CD4-positive, alpha-beta memory T cell (primary cell): ENCODE measurements at places on chromosomes 1 and 21.

DNA sequence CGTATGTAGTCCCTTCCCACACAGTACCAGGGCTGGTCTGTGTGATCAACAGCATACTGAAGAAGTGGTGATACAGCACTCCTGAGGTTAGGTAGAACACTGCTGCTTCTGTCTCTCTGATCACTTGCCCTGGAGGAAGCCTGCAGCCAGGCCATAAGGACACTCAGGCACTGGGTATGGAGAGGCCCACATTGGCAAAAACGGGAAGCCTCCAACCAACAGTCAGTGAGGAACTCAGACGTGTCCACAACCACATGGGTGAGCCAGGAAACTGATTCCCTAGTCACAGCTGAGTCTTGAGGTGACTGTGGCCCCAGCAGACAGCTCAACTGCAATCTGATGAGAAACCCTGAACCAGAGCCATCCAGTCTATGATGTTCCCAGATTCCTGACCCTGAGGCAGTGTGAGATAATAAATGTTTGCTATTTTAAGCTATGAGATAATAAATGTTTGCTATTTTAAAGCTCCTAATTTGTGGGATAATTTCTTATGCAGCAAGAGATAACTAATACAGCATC lies 62.5 kb downstream of the COQ8A start:
- DNase-seq = no peak

DNA sequence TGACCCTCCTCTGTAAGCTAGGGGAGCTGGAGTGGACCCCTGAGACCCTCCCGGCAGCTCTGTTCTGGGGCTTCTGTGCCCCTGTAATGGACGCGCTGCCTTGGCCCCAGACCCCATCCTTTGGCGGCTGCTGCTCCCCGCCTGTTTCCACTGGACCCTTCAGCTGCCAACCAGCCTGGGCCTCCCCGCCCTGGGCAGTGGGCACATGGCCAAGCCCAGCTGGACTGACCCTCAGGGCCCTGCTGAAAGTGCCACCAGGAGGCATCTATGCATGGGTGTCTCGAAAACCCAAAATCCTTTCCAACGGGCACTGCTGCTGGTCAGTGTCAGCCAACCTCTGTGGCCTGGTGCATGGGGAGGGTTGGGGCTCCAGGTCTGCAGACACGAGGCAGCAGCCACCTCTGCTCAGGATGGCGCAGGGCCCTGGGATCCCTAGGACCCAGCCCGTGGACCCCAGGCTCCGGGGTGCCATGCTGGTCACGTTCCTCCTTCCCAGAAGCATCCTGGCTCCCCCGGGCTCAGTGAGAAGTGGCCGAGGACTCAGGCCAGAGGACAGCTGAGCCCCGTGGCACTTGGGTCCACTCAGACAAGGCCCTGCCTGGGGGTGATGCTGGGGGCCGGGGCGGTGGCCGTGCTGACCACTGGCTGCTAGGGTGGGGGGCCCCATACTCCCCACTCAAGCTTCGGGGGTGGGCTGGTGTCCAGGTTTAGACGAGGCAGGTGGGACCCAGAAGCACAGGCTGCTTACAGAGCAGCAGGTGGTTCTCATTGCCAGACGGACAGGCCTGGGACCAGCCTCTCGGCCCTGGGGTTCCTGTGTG lies 46.9 kb downstream of the SLX9 start:
- no peak for DNase-seq

GRCh38 chr1:206985162-206985749 lies 15.0 kb upstream of the FCAMR start:
- DNase-seq = no peak

DNA sequence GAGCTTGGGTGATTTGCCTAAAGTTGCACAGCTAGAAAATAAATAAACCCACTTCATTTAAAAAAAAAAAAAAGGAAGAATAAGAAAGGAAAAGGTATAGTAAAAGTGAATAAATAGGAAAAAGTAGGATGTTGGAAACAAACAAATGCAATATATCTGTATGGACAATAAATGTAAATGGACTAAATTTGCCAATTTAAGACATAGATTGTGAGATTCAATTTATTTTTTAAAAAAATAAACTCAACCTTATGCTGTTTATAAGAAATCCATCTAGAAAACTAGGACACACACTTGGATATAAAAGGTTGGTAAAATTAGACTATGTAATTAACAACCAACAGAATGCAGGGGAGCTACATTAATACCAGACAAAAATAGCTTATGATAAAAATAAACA lies 300.0 kb downstream of the AJAP1 start:
- no peak for DNase-seq

DNA sequence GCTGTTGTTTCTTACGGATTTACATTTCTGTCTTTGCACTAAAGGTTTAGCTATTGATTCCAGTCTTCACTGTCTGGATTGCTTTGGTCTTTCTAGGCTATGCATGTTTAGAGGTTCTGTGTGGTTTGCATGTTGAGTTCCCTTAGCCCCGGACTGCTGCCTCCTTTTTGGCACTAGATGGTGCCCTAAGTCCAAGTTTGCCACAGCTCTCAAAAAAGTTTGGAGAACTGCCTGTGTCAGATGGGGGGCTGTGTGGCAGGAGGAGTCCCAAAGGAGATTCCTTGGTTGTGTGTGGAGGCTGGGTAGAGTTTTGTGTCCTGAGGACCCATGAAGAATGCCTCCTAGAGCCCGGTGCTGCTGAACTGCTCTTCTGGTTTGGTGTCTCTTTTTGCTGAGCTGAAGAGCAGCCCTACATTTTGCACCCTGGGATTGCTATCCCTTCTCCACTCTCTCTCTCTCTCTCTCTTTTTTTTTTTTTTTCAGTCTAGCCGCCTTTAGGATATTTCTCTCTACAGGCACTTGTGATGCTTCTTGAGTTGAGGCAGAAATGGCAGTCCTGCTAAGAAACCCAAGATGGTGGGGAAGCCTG lies 74.4 kb downstream of the PTGS2 start:
- DNase-seq = no peak

DNA sequence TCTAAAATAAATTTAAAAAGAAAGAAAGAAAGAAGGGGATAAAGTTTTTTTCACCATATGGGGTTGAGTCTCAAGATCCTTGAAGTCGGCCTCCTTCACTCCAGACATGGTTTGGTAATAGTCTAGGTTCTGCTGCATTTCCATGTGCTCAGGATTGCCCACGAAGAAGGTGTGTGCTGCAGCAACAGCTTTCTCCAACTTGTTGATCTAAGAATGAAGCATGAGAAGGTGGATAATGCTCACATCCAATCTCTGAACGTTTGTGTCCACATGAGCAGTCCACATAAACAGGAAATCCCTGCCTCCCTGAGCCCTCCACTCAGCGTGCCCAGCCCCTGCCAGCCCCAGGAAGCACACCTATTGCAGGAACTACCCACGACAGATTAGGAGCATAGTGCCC lies 4.6 kb downstream of the P3H1 start:
- DNase-seq = no peak

DNA sequence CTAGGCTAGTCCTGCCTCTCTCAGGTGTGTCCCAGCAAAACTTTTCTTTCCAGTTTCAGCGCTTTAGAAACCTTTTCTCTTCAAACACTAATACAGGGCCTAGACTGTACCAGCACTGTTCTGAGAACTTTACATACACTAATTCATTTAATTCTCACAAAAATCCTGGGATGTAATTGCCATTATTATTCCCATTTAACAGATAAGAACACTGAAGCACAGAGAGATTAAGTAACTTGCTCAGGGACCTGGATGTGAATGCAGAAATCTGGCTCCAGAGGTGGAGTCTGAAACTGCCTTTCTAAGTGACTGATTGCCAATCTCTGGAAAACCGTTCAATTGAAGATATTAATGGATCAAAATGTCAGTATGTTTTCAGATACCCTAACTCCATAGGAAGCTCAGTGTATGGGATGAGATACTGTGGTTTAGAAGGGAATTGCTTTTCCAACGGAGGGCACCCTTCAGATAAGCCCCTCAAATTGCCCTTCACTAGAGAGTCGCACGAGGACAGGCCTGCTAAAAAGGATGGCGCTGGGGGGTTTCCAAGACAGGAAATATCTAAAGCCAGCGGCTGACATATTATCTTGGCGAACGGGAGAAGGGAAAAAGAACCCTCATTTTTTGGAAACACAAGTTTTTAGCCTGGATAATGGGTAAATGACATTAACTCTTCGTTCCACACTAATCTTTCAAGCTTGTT lies 698 bp upstream of the UCK2 start:
- no peak for DNase-seq

DNA sequence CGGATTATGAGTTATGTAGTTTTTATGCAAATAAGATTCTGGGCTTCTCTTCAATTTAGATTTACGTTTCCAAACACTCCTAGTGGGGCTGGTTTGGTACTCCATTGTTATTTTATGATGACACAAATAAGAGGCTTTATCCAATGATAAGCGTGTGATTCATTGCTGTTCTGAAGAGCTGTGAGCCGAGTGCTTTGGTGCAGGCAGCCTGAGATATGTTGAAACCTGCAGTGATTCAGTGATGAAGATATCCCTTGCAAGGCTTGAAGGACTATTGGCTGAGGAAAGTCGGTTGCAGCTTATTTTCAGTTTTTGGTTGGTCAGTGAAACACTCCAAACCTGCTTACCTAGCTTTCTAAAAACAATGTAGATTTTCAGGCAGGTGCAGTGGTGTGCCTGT lies 112.2 kb downstream of the RYR2 start:
- no peak for DNase-seq

DNA sequence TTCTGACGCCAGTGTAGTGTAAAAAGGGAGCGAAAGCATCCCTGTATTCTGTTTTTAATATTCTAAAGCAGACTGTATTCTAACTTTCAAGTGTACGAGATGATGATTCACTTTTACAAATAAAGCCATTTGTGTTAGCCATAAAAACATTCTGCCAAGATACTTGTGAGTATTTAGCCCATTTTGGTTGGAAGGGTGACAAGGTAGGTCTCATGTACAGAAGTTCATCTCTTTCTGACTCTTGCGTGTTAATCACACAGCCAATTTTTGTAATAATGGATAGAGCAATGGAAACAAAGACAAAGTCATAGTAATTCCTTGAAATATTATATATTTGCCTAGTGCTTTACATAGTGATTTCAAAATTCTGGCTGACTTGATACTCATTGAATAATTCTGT lies 125.3 kb upstream of the GREM2 start:
- no peak for DNase-seq
